GM20000 (cell line): ENCODE measurements at places on chromosomes 13 and 19.

GRCh38 chr13:78625384-78625783 lies 22.0 kb upstream of the POU4F1 start:
- DNase-seq: no peak

DNA sequence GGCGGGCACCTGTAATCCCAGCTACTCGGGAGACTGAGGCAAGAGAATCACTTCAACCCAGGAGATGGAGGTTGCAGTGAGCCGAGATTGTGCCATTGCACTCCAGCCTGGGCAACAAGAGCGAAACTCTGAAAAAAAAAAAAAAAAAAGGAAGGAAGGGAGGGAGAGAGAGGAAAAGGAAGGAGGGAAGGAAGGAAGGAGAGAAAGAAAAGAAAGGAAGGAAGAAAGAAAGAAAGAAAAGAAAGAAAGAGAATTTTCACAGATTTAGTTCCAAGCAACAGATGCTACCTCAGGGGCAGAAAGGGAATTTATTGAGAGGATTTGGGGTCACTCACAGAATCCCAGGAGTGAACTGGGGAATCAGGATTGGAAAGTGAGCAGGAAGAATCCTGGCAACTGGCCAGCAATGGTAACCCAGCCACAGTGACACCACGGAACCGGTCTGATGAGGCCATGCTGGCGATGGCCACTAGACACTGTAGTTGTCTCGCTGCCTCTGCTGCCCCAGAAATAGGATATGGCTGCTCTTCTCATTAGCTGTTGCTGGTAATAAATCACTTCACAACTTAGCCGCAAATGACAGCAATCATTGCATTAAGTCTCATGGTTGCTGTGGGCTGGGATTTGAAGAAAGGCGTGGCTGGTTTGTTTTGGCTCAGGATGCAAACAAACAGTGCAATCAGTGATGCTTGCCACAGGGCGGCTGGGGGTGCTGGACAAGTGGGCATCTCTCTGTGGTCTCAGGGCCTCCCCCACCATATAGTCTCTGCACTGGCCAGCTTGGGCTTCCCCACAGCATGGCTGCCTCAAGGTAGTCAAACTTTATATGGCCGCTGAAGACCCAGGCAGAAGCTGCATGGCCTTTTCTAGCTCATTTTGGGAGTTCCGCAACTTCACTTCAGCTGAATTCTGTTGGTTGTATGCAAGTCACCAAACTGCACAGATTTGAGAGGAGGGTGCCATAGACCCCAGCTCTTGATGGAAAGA lies 5.2 kb upstream of the BCAM start:
- no peak for DNase-seq

DNA sequence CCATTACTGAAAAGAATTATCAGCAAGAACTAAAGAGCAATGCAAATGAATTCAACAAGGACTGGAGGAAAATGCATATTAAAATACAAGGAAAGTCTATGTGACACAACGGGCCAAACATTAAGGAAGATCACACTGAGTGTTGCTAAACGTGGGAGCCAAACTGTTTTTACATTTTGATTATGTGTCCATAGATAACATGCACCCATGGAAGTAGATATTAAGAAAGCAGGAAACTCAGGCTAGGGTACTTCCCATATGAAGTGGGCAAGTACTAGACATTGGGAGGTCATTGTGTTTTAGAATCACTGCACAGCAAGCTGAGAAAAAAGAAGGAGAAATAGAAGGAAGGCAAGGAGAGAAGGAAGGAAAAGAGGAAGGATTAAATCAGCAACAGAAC lies 161.8 kb downstream of the KCTD12 start:
- no peak for DNase-seq

- DNase-seq: no peak
Measured at GRCh38 chr13:21909331-21909730, 238.5 kb downstream of the FGF9 start.

GRCh38 chr13:55029280-55029679 lies 2000.7 kb downstream of the OLFM4 start:
- no peak for DNase-seq
